Cerebellum (tissue), 4 donors: ENCODE measurements at places on chromosomes 2 and 18. TPM values are rescaled to one million over a fixed set of nuclear protein-coding genes. Genes with fewer than 3 reads are reported as not detected.

- DNase-seq = no peak
Observed at GRCh38 chr2:108270768-108271506, 17.8 kb upstream of the SULT1C2 start.

The MALL gene
- total RNA-seq = 2.4 TPM

DNA sequence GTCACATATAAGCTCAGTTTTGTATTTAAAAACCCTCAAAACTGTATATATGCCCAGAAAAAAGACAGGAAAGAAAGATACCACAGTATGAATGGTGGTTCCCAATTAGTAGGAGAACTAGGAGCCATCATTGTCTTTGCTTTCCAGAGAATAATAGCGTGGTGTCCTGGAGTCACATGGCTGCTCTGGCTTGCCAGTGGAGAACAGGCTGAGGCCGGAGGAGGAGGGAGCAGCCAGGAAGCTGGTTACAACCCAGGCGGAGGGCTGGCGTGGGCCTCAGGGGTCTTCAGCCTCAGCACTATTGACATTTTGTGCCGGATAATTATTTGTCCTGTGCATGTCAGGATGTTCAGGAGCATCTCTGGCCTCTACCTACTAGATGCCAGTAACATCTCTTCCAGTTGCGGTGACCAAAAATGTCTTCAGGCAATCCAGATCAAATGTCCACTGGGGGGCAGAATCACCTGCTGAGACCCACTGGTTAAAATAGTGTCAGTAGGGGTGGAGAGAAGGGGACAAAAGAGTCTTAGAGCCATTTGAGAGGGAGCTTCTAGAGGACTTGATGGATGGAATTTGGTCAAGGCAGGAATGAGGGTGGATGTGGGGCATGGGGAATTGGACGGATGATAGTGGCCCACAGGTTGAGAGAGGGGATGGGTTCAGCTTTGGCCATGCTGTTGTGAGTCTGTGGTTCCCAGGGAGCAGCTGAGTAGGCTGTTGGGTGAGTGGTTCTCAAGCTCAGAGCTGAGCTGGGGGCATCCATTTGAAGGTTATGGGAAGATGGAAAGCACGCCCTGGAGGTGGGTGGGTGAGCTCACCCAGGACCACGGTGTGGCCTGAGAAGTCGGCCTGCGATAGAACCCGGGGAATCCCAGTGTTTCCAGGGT, 144.9 kb downstream of the AGAP1 start:
- DNase-seq = no peak

The ADAM23 gene
- total RNA-seq = 29.3 TPM

GRCh38 chr2:58677748-58678147, 436.6 kb upstream of the FANCL start:
- DNase-seq = no peak

The ERFE gene
- total RNA-seq = 1.7 TPM

DNA sequence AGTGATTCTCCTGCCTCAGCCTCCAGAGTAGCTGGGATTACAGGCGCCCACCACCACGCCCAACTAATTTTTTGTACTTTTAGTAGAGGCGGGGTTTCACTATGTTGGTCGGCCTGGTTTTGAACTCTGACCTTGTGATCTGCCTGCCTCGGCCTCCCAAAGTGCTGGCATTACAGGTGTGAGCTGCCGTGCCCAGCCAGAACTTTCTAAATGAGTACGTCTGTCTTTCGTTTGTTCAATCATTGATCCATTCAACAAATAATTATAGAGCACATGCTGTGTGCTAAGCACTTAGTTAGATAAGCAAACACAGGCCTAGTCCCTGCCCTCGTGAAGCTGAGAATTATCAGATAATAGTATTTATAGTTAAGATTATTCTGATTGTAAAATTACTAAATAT, 56.5 kb downstream of the TTC39C start:
- no peak for DNase-seq

- DNase-seq = peak; percentile 78
Observed at GRCh38 chr2:38720613-38721241, 30.4 kb downstream of the SRSF7 start.

The ANKRD62 gene
- total RNA-seq = 0.18 TPM

- peak; percentile 37 for DNase-seq
Observed at GRCh38 chr2:209424781-209425470, 1.1 kb downstream of the MAP2 start.

DNA sequence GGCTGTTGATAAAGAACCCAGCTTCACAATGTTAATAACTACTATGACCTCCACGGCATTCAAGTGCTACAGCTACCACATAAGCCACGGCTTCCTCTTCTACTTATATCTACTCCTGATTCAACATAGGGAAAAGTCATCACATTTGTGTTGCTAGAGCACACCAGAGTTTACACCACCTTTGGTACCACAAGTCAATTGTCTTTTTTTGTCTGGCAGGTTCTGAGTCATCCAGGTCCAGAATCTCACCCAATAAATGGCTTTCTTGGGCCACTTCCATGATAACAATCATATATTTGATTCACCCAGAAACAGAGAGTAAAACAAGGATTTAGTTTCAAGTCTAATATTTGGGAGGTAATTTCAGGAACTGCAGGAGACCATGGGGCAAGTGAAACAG, 480.2 kb downstream of the TMX3 start:
- DNase-seq = no peak

DNA sequence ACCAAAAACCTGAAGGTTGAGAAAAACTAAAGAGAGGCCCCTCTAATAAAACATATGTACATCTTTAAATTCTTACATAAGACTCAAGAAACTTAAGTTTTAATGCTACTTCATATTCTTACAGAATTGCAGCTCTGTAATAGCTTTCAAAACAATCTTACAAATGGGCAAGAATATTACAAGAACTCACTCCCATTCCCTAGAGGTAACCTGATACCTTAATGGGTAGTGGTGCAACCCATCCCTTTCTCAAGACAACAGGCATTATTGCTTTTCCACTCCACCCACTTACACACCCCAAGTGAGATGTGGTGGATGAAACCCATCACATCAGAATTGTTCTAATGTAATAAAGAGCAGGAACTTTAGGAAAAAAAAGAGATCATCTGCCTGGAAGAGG, 103.7 kb downstream of the RBMS1 start:
- DNase-seq = no peak

- DNase-seq = no peak
Observed at GRCh38 chr2:20141056-20141762, 83.7 kb downstream of the SDC1 start.

The TUBA3D gene
- not detected for total RNA-seq

GRCh38 chr2:109379507-109379906, 234.3 kb downstream of the SEPTIN10 start:
- DNase-seq = peak; percentile 57

The C2orf78 gene
- not detected for total RNA-seq

GRCh38 chr18:2978208-2978607, 34.7 kb downstream of the LPIN2 start:
- DNase-seq = no peak

DNA sequence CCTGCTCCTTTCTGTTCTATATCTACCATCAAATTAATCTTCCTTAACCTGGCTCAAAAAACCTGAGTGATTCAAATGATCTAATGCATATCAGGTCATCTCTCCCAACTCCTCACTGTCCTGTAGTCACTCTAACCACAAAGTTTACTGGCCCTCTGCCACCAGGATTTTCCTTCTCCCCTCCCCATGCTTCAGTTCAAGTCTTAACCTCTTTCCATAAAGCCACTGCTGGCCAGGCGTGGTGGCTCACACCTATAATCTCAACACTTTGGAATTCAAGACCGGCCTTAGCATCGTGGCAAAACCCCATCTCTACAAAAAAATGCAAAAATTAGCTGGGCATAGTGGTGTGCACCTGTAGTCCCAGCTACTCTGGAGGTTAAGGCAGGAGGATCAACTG, 7.5 kb upstream of the SP3 start:
- no peak for DNase-seq

- no peak for DNase-seq
Observed at GRCh38 chr2:219538504-219538951, 5.1 kb downstream of the CHPF start.

DNA sequence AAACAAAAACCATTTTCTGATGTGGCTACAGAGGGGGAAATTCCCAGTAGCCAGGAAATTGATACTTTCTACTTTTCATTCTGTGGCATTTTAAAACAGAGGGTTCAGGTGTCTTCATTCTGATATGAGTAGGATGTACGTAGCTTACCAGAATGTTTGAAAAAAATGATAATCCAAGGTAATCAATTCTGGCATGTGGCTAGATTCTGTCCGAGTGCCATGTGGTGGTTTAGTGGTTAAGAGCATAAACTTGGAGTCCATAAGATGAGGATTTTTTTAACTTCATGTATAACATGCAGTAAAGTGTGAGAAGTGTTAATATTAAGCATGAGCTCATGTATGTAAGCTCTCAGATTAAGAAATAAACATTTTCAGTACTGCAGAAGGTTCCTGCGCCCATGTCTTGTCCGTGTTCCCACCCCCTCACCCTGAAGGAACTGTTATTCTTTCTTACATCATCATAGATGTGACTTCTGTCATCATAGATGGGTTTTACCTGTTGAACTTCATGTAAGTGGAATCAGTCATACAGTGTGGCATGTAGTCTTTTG, 4.5 kb downstream of the B3GNT2 start:
- DNase-seq = no peak

- DNase-seq = no peak
Observed at GRCh38 chr2:208571764-208572131, 165.2 kb downstream of the PTH2R start.

DNA sequence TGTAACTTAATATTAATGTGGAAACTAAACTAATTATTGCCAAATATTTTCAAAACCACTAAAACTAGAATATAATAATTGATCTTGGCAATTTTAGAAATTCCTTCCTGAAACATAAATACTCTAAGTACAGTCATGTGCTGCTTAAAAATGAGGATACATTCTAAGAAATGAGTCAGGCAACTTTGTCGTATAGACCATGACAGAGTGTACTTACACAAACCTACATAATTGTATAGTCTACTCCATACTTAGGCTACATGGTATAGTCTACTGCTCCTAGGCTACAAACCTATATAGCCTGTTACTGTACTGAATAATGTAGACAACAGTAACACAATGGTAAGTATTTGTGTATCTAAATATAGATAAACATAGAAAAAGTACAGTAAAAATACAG, 27.6 kb downstream of the FEZ2 start:
- no peak for DNase-seq

- no peak for DNase-seq
Observed at GRCh38 chr2:173130496-173131465, 55.1 kb downstream of the MAP3K20 start.

- DNase-seq = peak; percentile 44
Observed at GRCh38 chr2:47193607-47194006, 38.5 kb upstream of the STPG4 start.

The UGT1A5 gene
- total RNA-seq = not detected

- DNase-seq = no peak
Observed at GRCh38 chr2:12032975-12033374, 286.5 kb downstream of the LPIN1 start.

GRCh38 chr18:13179566-13180113, 38.9 kb upstream of the LDLRAD4 start:
- DNase-seq = no peak

DNA sequence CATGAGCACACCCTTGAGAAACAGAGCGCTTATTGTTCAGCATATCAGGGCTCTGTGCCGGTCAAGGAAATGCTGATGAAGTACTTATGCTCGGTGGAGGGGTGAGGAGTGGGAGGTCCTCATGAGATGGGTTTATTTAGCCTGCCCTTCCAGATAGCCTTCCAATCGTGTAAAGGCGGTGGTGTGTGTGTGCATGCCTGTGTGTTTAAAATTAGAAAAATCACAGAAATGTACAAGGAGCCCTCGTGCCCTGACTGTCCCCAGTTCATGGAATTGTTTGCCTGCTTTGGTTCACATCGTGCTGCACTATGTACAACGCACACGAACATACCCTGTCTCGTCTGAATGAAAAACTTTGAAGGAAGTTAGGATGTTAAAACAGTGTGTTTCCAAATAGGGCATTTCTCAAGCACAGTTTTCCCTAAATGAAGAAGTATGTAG, 158.6 kb downstream of the AQP4 start:
- no peak for DNase-seq

DNA sequence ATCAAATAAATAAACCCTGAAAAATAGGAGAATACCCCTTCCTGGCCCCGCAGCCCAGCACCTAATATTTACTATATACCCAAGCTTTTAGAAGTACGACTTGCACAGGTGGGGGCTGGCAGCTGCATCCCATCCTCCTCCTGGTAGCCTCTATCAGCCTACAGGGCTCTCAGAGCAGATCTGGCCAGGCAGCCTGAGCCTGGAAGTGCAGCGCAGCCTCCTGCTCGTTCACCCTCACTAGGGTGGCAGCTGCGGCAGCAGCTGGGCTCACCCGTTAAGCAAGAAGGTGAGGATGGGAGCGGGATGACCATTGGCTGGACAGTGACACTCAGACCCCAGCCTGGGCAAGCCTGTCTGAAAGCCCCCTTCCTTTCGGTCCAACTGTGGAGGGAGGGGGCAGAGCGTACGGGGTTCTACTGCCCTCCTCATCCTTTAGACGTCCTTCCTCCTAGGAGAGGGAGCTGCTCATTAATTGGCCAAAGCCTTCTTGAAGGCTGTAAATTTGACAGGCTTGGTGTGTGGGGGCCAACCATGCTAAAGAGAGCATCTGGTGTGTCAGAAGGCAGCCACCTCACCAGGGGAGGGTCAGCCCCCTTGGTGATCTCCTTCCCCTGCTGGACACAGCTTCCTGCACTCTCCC, 23.3 kb downstream of the MPHOSPH10 start:
- DNase-seq = no peak

GRCh38 chr2:215815960-215816359, 197.4 kb downstream of the MREG start:
- no peak for DNase-seq

- DNase-seq = no peak
Observed at GRCh38 chr2:15559379-15560139, 1.6 kb downstream of the NBAS start.

GRCh38 chr2:36301843-36302242, 53.7 kb upstream of the CRIM1 start:
- DNase-seq = no peak

GRCh38 chr2:239263669-239264491, 136.9 kb downstream of the HDAC4 start:
- DNase-seq = peak; percentile 35

- DNase-seq = no peak
Observed at GRCh38 chr18:57859314-57859713, 56.2 kb upstream of the ATP8B1 start.

- no peak for DNase-seq
Observed at GRCh38 chr18:21289827-21290226, 47.8 kb downstream of the GREB1L start.

GRCh38 chr2:65329525-65329924, 101.9 kb downstream of the ACTR2 start:
- DNase-seq = no peak

The KCNK3 gene
- 6.3 TPM for total RNA-seq

DNA sequence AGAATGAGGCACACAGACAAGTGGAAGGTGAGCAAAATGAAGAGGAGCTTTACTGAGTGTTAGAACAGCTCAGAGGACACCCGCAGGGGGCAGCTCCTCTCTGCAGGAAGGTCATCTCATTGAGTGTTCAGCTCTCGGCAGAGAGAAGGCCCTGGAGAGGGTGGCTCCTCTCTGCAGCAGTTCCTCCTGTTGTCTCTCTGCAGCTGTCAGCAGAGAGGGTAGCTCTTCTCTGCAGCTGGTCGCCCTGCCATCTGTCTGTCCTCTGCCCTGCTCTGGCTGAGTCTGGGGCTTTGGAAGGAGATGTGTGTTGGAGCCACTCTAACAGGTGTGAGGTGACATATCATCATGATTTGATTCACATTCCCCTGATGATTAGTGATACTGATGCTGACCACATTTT, 6.8 kb upstream of the SNTG2 start:
- no peak for DNase-seq

GRCh38 chr2:64644458-64645382, 9.0 kb downstream of the SERTAD2 start:
- peak; percentile 30 for DNase-seq
